ENCODE measurements at places on chromosomes 6 and 20.

GRCh38 chr6:109696355-109696754 lies 5.3 kb downstream of the FIG4 start:
- DNase-seq: no peak

DNA sequence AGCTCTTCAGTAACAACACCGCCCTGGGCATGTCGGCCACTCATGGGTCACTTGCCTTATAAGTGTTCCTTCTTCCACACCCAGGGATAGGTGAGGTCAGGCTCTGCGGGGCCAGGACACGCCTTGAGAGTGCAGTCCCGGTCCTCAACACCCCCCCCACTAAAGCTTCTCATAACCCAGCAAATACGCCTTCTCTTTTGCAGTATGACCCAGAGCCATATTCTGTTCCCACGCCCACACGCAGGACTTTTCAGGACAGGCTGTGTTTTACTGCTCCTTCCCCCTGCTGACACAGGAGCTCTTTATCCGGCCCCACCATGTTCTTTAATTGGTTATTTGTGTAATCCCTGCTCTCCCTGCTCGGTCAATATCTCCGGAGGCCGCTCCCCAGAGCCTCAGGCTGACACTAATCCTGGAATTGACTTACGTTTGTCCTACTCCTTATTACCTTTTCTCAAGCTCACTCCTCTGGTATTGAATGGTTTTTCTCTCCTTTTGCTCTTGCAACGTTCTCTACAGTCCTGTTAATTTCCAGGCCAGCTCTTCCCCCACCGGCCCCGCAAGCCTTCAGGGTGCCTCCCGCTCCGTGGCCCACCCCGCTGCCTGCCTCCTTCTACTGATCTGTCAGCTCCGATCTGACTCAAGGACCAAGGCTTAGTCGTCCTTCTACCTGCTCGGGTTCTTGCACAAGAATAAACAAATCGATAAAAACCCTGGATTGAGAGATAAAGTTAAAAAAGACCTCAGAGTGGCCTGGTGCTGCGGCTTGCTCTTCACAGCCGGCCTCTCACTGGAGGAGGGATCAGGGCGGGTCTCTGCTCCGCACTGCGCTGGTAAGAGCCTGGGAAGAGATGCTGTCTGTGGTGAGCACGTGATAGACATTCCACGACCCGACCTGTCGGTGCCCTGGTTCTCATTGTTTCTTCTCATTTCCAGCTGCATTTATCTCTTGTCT lies 357.5 kb downstream of the ZFAND3 start:
- no peak for DNase-seq

DNA sequence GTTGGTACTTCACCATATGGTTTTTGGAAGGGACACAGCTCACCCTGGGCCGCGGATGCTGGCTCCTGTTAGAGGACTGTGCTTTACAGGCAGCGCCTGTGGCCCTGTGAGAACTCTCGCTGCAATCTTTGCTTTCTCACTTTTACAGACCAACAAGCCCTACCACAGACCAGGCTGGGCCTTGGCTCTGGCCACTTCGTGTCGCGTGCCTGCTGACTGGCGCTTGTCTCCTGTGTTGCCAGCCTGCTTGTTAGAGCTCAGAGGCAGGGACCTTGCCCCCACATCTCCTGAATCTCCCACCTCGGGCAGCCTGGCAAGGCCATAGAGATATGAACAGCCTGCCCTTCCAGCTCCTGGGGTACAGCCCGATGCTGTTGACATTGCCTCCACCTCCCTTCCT lies 56.1 kb downstream of the SYNJ2 start:
- DNase-seq: no peak

DNA sequence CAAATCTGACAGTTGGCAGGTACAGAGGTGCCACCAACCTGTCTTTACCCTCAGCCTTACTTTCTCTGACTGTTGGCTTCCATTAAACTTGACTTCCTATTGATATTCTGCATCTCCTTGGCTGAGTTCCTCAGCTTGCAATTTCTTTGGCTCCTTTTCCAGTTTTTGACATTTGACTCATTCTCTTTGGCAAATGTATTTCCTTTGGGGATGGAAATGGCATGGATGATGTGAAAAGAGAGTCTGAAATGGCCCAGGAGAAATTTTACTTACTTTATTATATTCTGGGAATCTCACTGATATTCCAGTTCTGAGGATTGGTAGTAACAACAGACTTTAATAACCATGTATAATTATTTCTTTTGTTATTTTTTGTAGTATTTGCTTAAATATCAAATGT lies 255.2 kb downstream of the CD109 start:
- DNase-seq: no peak

DNA sequence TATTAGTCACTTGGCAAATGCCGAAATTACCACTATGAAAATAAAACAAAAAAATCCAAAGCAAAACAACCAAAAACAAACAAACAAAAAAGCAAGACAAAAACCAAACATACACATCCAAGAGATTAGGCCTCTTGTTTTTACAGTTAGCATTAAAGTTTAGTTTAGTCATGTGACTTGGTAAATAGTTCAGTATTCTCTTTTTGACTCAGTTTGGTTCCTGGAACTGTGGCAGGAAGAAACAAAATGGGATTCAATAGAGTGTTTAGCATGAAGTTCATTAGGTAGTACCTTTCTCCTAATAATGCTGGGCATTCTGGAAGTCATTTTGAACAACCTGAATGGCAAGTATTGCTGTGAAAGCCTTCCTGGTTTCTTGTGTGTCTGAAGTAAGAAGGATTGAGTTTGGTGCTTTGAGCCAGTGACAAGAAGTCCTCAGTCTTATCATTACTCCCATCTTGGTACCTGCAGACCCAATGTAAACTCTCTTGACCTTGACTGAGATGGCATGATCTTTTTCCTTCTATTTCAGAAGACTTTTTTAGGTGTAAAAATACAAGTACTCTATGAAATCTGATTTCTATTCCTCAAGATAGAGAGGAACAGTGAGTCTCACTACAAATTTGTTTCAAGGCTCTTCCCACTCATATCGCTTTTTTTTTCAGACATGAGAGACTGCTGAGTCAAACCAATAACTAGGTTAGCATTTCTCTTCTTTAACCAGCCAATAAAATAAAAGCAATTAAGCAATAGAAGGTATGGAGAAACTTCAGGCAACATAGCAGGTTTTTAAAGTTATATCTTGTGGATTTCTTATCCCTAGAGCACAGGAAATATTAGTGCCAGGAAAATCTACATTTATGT lies 223.6 kb upstream of the PREP start:
- no peak for DNase-seq

- DNase-seq: no peak
Measured at GRCh38 chr20:62708591-62709536, at the start of gene NTSR1. Gene NTSR1 (plus strand): TSS chr20:62708836. CDS start chr20:62709208, 372 bp downstream.

Measured in LoVo (cell line).